Neural crest cell (in vitro differentiated cells): ENCODE measurements at places on chromosomes 11 and 22. TPM values are rescaled to one million over a fixed set of nuclear protein-coding genes. Genes with fewer than 3 reads are reported as not detected.

DNA sequence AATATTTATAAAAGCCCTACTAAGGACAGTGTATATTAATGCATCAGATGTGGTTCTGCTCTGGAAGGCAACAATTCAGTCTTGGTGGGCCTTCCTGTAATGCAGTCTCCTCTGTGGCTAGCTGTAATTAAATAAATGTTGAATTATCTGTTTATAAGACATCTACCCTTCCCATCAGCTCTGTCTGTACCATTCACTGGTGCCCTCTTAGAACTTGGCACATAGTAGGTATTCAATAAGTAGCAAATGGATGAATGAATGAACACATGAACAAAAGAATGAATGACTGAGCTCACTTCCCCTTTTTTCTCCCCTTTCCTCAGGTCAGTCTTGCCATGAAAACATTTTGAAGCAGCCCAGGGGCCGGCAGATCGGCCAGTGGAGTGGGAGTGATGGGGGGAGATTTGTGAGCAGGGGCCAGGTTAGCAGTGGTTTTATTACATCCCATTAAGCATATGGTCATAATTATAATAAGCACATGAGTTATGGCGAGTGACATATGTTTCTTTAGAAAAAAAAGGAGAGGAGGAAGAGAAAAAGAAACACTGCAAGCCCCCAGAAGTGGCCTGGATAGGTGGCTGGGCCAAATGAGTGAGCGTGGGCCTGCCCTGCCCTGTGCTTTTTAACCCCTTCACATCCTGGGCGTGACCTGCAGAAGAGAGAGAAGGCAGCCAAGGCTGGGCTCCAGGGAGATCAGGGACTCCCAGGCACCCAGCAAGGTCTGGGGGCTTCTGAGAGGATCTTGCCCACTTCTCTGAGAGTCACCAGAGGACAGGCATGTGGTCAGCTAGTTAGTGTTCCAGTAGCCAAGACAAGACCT is 48.6 kb upstream of the CD82 start:
- H3K27ac ChIP-seq = no peak overlapping the region
- peaks cover 28% of the 10 kb centered on the region for H3K27me3 ChIP-seq
- no peak for DNase-seq
- H3K4me1 ChIP-seq = peaks cover 20% of the 10 kb centered on the region
- H3K36me3 ChIP-seq = no peaks in the 10 kb centered on the region

The LDHAL6A gene
- total RNA-seq = not detected in 2 replicates

The PDGFD gene
- 3.3 and 3.4 TPM in 2 replicates for total RNA-seq

DNA sequence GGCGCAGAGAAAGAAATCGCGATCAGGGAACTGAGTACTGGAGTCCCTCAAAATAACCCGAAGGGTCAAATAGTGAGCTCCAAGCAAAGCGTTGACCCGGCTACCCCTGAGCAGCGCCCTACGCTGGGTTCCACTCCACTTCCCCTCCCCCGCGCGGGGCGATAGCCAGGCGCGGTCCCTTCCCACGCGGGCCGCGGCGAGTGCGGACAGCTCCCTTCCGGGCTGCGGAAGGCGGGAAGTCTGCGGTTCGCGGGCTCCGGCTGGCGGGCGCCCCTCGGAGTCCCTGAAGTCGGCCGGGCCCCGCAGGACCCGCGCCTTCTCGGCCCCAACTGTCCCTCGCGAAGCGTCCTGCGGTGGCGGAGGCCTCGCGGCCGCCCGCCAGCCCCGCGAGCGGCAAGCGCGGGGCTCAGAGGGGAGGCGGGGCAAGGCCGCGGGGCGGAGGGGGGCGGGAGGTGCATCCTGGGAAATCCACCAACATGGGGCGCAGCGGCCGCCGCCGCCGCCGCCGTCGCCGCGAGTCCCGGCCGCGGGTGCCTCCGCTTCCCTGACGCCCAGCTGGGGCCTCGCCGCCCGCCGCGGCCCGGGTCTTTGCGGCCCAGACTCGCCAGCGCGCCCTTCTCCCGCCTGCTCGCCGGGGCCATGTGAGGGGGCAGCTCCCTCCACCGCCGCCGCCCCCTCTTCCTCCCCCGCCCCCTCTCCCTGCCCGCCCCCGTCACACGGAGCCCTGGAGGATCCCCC is at the start of gene QSER1:
Gene QSER1, plus strand, starts transcription at position 457 of the 738 bp plus-strand sequence. CDS start 315 bp downstream, outside the sequence.
- H3K4me3 ChIP-seq = peak within 1 kb of the TSS; percentile 96
- H3K4me1 ChIP-seq = peaks cover 40% of the 10 kb centered on the region
- peaks cover 6% of the 10 kb centered on the region for H3K36me3 ChIP-seq
- peak; percentile 56 for DNase-seq

The TTC38 gene
- 34.8 and 39.6 TPM in 2 replicates for total RNA-seq

The SLC43A3 gene
- total RNA-seq = 52.9 and 53.7 TPM in 2 replicates

- peaks cover 20% of the 10 kb centered on the region for H3K27me3 ChIP-seq
- H3K36me3 ChIP-seq = peaks cover 3% of the 10 kb centered on the region
- peak; percentile 61 for DNase-seq
- H3K4me3 ChIP-seq = no peak overlapping the region
- no peak overlapping the region for H3K27ac ChIP-seq
Measured at GRCh38 chr11:63999349-64000025, 13.2 kb downstream of the OTUB1 start.

DNA sequence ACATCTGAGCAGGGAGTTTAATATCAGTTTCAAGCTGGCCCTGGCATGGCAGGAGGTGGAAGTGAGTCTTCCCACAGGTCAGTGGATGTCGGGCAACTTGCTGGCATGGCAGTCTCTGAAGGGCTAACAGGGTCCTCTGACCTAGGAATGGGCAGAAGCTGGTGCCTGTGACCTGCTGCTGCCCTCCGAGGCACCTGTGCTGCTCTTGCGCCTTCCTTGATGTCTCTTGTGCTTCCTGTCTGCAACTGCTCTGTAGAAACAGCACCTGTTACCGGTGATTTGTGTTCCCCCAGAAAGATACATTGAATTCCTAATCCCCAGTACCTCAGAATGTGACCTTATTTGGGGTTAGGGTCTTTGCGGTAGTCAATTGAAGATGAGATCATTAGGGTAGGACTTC is 110.3 kb downstream of the RPS6KA4 start:
- H3K27ac ChIP-seq = no peak overlapping the region
- DNase-seq = no peak
- H3K4me3 ChIP-seq = no peak overlapping the region
- no peaks in the 10 kb centered on the region for H3K4me1 ChIP-seq
- peaks cover 2% of the 10 kb centered on the region for H3K36me3 ChIP-seq

GRCh38 chr11:129965248-129965647 is 37.4 kb downstream of the PRDM10 start:
- DNase-seq = no peak
- no peaks in the 10 kb centered on the region for H3K27me3 ChIP-seq
- H3K4me1 ChIP-seq = peaks cover 4% of the 10 kb centered on the region
- no peaks in the 10 kb centered on the region for H3K36me3 ChIP-seq

The ASPHD2 gene
- total RNA-seq = 4.5 and 4.9 TPM in 2 replicates

DNA sequence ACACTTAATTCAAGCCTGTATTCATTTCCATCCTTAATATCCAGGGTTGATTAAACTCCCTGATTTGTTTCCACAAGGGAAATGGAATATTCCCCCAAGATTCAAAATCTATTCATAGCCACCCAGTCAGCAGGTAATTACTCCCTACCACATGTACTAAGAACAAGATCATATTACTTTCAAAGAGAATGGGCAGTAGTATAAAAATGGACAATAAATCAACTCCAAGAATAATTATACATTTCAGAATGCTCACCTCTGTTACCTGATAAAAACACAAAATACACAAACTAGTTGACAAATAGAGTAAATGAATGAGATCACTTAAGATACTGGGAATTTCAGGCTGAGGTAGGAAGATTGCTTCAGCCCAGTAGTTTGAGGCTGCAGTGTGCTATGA is 8.5 kb upstream of the FEZ1 start:
- no peak for DNase-seq
- H3K27ac ChIP-seq = no peak overlapping the region
- no peak overlapping the region for H3K4me3 ChIP-seq
- no peaks in the 10 kb centered on the region for H3K36me3 ChIP-seq
- peaks cover 2% of the 10 kb centered on the region for H3K27me3 ChIP-seq
- H3K4me1 ChIP-seq = peaks cover 18% of the 10 kb centered on the region

The HEPACAM gene
- total RNA-seq = 0.11 TPM in 1 of 2 replicates, not detected in the other

The OR5I1 gene
- not detected in 2 replicates for total RNA-seq
